ENCODE measurements at places on chromosomes 5 and 9.
A peak's percentile ranks its signal among the peaks of the same experiment; 100 is the strongest.

- DNase-seq = peak; percentile 57
These were observed 19.1 kb downstream of the PTGES2 start for GRCh38 chr9:128108269-128109049.

DNA sequence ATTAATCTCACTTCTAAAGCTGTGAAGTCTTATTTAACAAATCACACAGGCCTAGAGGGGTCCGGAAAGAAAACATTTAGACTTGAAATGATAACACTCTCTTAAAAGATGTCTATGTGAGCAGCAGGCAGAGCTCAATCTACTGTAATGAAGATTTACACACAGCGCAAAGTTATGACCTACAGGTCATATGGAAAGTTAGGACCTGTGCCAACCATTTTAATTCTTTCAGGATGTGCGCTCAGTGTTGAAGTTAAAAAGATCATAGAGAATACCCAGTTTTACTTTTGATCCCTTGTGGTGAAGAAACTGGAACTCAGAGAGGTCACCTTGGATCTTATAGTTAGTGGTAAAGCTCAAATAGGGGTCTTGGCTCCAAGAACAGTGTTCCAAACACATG, 3.1 kb upstream of the CREBRF start:
- DNase-seq = no peak

DNA sequence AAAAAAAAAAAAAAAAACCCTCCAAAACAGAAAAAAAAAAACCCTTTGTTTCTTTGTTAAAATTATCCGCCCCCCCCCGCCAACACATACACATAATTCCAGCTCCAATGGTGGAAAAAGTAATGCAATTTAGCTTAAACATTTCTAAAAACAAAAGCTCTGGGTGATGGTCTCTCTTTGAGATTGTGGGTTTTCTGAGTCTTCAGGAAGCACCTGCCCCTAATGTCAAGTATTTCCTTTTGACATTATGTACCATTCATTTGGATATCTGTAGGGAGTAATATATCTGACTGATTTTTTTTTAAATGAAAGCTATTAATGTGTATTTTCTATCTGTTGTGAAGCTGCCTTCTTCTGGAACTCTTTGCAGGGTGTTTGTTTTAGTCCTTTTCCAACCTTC, 389.7 kb downstream of the TAF11L14 start:
- no peak for DNase-seq

DNA sequence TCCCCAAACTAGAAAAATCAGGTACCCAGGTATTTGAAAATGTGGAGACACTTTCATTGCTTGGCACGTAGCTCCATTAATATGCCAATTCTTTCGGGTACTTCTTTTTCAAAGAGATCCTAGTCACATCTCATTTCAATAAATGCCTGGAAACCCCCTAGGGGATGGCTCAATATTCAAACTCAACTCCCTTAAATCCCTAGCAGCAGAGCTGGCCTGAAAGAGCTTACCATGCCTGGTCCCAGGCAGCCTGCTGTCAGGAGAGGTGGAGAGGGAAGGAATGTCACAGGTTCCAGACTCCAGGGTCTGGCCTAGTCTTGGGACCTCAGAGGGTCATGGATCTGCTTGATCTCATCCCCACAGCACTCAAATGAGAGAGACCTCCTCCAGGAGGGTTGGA, 187.1 kb downstream of the SPOCK1 start:
- no peak for DNase-seq

DNA sequence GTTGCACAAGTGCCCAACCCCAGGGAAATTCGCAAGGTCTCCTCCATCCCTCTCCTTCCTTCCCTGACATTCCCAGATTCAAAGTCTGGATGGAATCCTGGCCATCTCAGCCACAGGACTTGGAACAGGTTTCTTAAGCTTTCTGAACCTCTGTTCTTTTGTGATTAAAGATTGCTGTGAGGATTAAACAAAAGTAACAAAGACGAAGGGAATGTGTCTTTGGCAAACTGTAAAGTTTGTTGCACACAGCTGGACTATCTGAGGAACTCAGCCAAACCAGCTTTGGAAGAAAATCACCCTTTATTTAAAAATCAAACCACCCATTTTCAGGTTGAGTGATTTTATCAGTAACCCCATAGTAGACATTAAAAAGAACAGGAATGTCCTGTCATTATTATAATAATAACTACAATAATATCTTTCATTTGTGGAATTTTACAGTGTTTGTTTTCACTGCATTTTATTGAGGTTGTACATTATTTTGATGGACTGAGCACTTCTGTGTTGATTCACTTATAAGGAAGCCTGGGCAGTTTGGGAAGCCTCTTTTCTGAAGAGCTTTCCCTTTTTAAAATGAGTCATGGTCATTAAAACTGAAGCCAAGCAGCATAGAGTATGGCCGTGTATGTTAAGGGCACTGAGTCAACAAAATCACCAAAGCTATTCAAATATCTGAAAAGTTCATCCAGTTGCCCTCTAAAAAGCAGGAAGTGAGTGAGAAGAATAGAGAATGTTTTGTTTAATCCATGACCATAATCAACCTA, 310.2 kb downstream of the AGTPBP1 start:
- DNase-seq = no peak

- DNase-seq = no peak
These were observed 95.6 kb downstream of the NR6A1 start for GRCh38 chr9:124675261-124676158.

DNA sequence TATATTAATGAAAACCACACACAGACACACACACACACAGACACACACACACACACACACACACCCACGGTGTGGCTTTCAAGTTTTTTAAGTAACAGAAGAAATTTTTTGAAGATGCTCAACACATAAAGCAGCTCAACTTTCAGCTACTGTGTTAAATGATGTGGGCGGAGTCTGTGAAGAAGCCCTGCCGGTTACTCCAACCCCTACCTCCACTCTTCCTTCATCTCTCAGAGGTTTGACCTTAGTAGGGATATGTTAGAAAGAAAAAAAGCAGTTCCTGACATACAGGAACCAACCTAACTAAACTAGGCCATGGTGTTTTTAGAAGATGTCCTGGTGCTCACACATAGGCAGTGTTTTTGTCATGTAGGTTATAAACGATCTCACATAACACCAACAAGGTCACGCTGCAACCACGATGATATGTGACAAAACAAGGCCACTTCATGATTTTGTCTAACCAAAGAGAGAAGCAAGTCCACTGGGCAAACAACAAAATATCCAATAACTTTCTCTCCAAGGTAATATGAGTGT, 112.8 kb downstream of the EMB start:
- DNase-seq = no peak

GRCh38 chr5:60550311-60550710, 149.7 kb downstream of the DEPDC1B start:
- DNase-seq = no peak

GRCh38 chr5:23996525-23996924, 489.1 kb downstream of the PRDM9 start:
- DNase-seq = no peak

- no peak for DNase-seq
These were observed 76.3 kb upstream of the RAPGEF1 start for GRCh38 chr9:131815970-131816873.

DNA sequence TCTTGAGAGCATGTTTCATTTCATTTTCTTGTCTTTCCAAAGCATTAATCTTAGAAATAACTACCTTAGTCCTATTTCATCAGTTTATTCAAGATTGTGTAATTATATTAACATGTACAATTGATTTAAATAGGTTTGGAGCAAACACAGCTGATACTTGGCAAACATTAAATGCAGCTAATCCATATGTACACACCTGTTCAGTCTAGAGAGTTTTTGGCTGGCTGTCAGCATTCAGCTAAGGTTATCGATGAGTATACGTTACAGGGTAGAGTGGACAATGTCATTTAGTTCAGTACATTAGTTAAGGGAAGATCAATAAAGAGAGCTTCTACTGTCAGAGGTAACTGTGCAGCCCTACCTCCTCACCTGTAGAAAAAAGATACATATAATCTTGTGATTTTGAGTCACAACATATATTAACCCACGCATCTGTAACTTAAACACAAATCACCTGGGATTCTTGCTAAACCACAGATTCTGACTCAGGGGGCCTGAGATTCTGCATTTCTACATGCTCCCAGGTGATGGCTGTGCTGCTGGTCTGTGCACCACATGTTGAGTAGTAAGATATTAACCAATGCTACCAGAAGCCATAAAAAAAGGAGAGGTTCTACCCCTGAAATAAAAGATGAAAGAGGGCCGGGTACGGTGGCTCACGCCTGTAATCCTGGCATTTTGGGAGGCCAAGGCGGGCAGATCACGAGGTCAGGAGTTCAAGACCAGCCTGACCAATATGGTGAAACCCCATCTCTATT, 34.1 kb upstream of the PCA3 start:
- DNase-seq = no peak

DNA sequence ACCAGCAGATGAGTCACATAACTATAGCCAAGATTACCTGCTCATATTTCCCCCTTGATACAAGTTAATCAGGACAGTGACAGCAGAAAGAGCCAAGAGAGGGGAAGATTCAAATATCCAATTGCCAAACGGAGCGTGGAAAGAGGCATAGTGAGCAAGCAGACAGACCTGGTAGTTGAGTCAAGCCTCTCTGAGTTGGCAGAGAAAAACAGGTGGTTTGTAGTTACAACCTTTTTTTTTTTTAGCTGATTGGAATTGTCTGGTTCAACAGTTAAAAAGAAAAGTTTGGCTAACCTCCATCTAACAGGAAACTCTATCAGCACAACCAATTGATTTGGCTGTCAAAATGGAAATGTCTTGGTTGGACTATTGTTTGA, 272.1 kb downstream of the TLE1 start:
- no peak for DNase-seq

DNA sequence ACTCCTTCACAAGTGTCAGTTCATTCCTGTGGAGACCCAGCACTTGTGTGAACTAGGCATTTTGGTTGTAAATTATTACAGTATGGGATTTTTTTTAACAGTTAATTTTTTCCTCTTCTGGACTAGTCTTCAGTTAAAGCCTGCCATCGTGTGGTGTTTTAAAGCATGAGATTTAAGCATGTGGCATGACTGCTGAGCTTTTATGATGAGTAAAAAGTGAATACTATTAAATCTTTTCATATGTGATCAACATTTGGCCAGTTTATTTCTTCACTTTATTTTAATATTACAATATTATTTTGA, 25.0 kb downstream of the LMNB1 start:
- no peak for DNase-seq

All from spleen (tissue), 13 donors.